Stimulated activated CD4-positive, alpha-beta T cell treated with anti-CD3 and anti-CD28 coated beads, Interleukin-1b, Interleukin-23, amount 100 ng/mL, for 4 hours (primary cell): ENCODE measurements at places on chromosomes 3 and 15.

DNA sequence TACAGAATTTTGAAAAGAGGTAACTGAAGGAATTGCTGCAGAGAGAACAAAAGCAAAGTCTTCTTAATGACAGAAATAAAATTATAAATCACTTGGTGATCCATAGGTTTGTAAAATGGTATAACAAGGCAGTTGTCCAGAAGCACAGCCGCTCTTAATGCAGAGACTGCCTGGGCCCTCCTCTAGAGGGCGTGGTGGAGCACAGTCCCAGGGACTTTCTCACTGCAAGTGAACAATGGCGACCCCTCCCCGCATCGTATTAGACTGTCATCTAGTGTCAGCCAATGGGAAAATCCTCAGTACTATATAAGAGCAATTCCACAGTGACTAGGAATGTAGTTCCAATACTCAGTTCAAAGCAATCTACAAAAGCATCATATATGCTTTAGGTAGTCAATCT lies 26.4 kb upstream of the ZBED2 start:
- DNase-seq = no peak

DNA sequence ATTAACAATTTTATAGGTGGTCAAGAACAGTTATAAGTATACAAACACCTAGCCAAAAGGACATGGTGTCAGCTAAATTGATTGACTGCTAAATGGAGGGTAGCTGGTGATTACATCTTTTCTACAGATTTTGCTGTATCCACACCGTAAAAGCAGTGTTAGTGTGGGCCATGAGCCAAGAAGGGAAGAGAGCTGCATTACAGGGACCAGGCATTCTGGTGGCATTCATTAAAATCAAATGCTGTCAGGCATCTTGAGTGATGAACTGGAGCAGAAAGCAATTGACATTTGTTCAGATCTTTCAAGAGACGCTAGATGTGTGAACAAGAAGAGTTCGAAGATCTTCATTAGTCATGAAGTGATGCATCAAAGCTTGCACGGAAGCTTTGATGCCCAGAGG lies 177.9 kb downstream of the ARPP21 start:
- DNase-seq = no peak

GRCh38 chr3:79843180-79843579 lies 75.4 kb upstream of the ROBO1 start:
- no peak for DNase-seq

DNA sequence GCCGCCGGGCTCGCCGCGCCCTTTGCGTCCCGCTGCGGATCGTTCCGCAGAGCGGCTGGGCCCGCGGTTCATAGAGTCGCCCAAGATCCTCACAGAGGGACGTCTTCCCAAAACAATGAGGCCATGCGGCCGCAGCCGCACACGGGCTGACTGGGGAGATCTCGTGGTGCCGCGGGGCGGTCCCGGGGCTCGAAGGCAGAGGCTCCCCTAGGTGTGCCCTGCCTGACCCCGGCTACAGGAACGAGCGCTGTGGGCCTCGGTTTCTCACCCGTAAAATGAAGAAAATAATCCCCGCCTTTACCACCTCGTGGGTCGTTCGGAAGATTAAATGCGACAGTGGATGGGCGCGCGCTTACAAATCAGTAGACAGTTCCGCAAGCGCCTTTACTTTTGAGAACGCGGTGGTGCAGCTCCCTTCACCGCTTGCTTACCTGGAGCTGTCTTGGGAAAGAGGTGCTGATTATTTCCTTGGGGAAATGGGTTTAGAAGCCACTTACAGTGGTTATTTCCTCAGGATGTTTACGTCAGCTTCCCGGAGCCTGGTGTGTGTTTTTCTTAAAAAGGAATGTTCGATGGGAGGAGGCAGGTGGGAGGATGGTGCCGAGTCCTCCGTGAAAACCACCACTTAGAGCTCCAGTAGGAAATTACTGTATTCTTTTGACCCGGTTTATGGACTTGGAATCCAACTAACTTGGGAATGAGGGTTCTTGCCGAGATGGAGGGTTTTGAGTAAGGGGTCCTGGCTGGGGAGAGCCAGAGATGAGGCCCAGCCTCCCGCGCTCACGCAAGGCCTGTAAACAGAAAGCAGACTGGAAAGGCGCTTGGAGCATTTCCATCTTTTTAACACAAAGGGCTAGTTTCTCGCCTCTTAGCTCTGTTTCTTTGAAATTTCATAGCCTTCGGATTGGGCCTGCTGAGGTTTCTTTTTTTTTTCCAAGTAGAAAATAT lies 1.9 kb upstream of the MEX3B start:
- DNase-seq = no peak

- DNase-seq = no peak
Measured at GRCh38 chr3:57557085-57557537, 1.0 kb downstream of the PDE12 start.

DNA sequence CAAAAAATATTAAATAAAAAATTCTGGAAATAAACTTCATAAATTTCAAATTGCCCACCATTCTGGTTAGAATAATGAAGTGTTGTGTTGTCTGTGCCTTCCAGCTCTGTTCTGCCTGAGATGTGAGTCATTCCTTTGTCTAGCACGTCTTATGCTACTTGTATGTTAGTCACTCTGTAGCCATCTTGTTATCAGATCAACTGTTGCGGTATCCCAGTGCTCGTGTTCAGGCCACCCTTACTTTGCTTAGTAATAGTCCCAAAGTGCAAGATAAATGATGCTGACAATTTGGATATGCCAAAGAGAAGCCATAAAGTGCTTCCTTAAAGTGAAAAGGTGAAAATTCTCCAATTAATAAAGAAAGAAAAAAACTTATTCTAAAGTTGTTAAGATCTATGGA lies 527.5 kb downstream of the NAALADL2 start:
- DNase-seq = no peak

DNA sequence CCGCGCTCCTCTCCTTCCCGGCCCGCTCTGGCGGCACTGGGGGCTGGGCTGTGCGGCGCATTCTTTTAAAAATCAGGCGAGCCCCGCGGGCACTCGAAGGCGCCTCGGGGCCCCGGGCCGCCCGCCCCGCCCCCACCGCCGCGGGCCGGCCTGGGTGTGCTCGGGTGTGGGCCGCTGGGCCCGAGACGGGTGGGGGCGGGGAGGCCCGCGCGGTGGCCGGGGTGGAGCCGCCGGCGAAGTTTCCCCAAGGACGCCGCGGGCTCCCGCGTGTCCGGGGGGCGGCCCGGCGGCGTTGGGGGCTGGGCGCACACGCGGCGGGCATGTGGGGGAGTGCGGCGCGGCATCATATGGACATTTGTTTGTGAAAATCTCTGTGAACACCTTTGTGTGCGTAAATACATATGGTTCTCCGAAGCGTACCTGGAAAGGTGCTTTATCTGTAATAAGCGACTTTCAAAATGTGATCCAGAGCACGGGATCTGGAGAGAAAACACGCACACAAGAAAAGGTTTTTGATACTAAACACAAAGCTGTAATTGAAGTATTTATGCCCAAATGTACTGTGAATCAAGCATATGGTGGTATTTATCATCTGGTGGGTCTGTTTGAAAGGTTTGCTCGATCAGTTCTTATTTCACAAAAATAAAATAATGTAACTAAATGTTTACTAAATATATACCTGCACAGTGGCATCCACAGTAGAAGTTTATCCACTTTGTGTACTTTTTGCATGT lies 612 bp upstream of the TBL1XR1 start:
- DNase-seq = no peak

- DNase-seq = no peak
Measured at GRCh38 chr3:42022355-42022754, 60.5 kb upstream of the ULK4 start.

DNA sequence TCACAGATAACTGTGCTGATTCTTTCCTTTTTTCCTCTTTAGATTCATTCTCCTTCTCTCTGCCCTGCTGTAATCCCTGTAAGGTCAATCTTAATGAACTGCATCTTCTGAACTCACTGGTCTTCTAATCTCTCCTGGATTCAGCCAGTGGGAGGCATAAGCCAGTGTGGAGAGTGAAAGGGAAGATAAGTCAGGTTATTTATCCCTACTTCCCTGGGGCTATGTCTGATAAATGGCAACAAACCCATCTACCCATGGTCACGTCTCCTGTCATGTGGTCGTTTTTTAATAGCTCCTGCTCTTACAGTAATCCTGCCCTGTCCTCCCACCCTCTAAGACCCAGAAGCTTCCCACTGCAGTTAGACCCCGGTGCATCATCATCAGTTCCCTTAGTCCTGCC lies 199.6 kb upstream of the NAALADL2 start:
- DNase-seq = no peak

DNA sequence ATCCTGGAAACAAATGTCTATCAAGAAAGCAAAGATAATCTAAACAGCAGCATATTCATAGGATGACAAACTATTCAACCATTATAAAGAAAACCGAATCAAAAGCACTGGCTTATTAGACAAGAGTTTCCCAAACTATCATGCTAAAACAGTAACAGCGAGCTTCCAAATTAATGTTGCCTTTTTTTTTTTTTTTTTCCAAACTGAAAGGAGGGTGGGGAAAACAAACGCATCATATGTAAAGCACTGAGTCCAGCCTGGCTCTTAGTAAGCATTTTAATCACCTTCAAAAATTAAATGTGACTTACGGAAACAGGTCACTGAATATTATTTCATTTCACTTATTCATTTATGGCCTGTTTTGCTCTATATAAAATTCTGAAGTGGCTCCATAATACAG lies 2.3 kb downstream of the TJP1 start:
- no peak for DNase-seq

DNA sequence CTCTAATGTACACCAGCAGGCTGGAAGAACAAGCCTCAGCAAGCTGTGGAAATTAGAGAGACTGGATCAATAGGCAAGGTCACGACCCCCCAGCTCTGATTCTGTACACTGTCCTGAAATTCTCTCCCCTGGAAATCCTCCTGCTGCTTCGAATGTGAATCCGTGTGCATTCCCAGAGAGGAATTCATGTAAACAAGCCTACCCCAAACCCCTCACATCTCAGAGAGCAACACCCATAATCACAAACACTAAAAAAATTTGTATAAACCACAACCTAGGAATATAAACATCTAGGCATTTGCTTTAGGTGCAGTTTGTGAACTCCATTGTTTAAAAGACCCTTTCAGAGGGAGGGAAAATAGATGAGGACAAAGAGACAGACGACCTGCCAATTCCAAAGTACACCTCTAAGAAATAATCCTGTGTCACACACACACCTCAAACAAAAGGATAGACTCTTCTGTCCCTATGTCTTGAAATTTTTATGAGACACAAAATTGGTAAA lies 325.2 kb downstream of the WDR72 start:
- DNase-seq = no peak

DNA sequence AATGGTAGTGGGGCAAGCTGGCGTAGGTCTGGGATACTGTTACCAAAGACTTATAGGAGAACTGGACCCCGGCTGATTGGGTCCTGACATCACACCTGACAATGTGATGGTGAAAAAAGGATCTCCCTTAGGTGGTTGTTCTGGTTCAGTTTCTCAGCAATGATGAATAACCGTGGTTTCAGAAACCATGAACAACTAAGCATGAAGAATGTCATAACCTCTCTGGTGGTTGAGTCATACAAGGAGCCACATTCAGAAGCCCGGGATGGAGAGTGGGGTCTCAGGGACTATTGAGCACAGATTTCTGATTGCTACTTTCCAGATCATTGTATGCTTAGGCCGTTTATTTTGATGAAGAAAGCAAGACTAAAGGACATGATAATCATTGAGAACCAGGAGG lies 17.4 kb downstream of the GPR160 start:
- no peak for DNase-seq
